Activated CD8-positive, alpha-beta memory T cell treated with anti-CD3 and anti-CD28 coated beads, Interleukin-2, amount 50 U/mL, for 4 hours (primary cell): ENCODE measurements at places on chromosomes 1 and 21.

DNA sequence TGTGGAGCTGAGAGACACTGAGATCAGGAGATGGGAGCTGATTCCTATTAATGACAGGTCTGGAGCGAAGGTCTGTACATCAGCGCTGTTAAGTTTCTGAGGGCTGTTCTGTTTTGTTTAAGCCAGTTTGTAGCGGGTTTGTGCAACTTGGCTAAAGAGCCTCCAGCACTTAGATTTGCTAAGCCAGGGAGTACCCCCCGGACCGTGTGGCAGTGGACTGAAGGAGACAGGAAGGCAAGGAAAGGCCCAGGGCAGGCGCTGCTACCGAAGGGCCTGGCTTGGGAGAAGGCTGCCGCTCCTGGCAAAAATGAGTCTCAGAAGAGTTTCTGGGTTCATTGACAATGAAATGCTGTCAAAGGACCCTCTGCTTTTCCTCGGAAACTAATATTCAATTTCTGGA is 139.3 kb upstream of the ZNF644 start:
- no peak for DNase-seq

DNA sequence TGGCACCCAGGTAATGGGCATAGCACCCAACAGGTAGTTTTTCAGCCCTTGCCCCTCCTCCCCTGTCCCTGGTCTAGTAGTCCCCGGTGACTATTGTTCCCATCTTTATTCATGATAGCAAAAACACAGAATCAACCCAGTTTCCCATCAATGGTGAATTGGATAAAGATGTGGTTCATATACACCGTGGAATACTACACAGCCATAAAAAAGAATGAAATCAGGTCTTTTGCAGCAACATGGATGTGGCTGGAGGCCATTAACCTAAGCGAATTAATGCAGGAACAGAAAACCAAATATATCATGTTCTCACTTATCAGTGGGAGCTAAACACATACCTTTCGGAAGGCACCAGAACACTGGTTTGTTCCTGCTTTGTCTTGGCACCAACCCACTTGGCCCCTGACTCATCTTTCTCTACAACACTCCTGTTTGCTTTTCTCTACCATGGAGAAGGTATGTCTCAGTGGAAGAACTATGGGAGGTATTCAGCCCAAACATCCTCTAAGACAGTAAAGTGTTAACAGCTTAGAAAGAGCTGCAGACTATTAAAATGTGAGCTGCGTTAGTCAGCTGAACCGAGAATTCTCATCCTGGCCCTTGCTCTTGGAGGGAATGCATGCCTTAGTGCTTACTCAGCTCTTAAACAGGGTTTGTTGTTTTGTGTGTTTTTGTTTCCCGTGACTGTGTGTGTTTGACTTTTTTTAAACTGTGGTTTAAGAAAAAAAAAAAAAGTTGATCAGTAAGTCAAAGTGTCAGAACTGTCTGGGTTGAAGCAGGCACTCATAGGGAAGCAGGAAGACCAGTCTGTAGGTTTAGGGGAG is 203.0 kb downstream of the TOMM20 start:
- no peak for DNase-seq

GRCh38 chr1:178086766-178087165 is 7.1 kb upstream of the RASAL2 start:
- no peak for DNase-seq

- no peak for DNase-seq
Observed at GRCh38 chr1:10283318-10283984, 73.1 kb downstream of the KIF1B start.

- DNase-seq: peak; percentile 30
Observed at GRCh38 chr1:115469703-115470476, 131.8 kb upstream of the NGF start.

DNA sequence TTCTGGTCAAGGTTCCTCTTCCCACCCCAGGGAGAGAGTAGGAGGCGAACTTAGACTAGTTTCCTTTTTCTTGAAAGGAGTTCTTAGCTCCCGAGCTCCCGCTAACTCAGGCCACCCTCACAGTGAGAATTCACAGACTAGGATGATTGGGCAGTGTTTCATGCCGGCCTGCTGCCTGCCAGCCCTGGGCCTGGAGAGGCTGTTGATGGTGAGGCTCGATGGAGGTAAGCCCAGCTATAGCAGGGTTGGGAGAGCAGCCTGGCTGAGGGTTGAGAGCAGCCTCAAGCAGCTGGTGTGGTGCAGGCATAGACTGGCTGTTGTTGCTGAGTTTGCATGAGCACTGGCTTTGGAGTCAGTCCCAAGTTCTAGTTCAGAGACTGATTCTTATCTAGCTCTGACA is 274.4 kb downstream of the MATN1 start:
- DNase-seq: no peak

GRCh38 chr1:198575798-198576641 is 35.5 kb upstream of the ATP6V1G3 start:
- DNase-seq: no peak

DNA sequence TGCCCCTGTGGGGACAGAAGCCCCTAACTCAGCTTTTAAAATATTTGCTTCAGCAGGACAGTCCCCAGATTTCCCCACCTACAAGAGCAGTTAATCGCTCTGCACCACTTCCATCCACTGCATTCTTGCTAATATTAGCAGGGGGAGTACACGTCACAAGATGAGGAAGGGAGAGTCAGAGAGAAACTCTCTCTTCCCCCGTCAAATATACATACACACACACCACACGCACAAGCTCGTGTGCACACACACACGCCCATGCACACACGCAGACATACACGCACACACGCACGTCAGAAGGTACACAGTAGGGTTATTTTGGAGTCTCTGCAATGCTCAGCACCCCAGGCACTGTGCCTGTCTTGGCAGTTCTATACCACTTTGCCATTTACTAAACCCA is 2.1 kb downstream of the CLCA1 start:
- DNase-seq: no peak

- DNase-seq: no peak
Observed at GRCh38 chr1:57727121-57727520, 303.3 kb upstream of the DAB1 start.

DNA sequence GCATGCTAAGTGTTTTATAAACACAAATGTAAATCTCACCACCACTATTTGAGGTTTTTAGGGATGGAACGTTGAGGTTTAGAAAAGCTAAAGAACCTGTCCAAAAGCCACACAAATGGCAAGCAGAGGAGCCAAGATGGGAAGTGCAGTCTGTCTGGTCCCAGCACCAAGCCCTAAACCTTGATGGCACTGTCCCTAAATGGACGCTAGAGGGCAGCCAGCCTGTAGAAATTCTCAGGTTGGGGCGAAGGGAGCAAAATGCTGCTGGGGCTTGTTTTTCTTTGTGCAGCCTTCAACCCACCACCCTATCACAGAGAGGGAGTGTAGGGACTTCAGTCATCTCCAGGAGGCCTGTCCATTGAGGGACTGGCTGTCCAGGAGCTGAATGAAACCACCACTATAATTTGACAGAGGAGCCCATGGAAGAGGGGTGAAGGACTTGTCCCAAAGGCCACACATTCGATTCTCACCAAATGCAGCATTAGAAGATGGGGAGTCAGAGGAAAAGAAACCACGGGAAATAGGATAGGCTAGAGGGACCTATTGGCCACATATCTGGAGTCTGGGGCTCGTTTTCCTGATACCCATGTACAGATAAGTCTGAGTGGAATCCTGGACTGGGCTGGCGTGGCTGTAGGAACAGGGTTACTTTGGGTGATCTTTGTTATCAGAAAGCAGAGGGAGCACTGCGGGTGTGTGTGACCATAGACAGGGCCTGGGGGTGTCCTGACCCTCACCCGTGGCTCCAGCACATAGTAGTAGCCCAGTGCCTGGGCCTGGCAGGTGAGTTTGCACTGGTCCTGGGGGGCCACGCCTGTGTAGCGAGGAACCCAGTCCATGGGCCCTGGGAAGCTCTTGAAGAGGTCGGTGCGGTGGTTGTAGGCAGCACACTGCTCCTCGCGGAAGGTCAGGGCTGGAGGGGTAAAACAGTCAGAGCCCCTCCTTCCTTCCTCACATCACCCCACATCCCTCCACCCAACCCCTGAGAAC is 6.1 kb downstream of the ADAMTS4 start:
- peak; percentile 61 for DNase-seq

GRCh38 chr1:214923278-214923915 is 159.1 kb upstream of the KCNK2 start:
- DNase-seq: no peak

GRCh38 chr21:45258466-45258865 is 29.2 kb downstream of the POFUT2 start:
- DNase-seq: no peak

DNA sequence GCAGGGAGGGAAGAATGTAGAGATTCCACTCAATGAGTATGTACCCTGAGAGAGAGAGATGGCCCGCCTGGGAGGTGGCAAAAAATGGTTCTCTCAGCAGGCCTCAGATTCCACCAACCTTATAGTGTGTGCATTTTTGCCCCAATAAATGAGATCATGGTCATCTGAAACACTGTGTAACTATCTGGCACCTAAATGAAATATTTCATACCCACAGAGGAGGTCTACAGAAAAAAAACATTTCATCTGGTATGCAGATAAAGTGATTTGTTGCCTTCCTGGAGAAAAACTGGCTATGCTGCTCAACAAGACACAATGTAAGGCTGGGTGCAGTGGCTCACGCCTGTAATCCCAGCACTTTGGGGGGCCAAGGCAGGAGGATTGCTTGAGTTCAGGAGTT is 4.9 kb downstream of the TMCO2 start:
- no peak for DNase-seq

GRCh38 chr21:39805983-39806382 is 61.0 kb downstream of the IGSF5 start:
- no peak for DNase-seq

DNA sequence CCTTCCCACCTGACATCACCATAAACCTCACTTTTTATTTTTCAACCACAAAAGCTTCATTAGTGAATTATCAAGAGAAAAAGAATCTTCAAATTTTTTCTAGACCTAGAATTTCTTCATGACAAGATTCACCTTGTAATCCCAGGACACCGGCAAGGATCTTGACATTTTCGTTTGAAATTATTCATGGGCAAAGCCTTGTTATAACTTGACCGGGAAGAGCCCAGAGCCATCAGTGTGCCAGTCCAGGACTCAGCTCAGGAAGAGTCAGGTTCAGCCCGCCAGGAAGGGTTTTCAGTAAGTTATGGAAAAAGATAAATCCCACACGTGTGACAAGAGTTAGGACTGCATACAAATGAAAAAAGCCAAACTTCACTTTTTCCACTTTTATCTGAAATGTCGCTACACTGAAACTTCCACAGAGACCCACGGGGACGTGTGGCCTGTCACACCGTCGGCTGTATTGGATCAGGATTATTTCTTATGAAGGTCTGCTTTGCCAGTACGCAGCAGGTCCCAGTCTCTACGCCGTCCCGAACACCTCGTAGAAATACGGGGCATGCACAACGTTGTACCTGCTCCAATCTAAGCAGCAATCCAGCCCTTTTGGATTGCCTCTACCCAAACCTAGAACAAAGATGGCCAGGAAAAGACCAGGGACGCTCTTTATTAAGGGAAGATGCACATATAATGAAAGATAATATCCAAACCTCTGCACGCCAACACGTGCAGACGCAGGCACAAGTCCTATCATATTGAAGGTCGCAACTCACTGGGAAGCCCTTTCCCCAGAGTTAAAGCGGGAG is 916 bp downstream of the F3 start:
- no peak for DNase-seq

GRCh38 chr21:31337996-31338907 is 5.8 kb downstream of the TIAM1 start:
- DNase-seq: no peak

DNA sequence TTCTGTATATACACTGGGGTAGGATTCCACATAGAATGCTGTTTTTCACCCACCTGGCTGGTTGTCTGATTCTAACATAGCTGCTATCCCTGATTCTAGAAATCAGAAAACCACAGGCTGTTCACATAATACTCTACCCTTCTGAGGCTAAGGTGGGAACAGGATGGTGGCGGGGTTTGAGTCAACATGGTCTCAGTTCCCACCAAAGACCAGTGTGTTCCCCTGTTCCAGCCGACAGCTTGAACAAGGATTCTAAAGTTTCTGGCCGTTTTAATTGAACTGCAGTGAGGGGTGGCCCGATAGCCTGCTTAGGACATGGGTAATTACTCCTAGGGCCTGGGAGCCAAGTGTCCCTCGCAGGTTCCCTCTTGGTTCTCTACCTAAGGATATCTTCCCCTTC is 38.4 kb downstream of the PEX14 start:
- no peak for DNase-seq

DNA sequence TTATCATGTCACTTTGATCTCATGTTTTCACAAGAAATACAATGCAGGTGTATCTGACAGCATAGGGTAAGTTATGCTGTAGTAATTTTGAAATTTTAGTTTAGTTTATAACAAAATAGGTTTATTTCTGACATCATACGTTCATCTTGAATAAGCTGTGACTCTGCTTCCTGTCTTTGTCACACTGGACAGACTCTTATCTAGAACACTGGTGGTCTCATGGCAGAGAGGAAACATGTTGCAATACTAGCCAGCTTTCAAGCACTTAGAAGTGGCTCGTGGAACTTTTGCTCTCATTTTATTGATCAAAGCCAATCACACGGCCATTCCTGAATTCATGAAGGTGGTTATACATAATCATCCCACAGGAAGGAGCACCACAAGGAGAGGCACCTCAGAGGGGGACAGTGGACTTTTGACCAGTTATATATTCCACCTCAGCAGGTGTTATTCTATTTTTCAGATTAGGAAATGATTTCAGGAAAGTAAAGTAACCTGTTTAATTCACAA is 46.5 kb downstream of the CYP2J2 start:
- no peak for DNase-seq

GRCh38 chr1:168053681-168054080 is 83.0 kb downstream of the GPR161 start:
- DNase-seq: no peak

- DNase-seq: no peak
Observed at GRCh38 chr21:17476006-17476405, 36.8 kb upstream of the CXADR start.

GRCh38 chr1:198352975-198353695 is 187.3 kb downstream of the ATP6V1G3 start:
- DNase-seq: no peak

DNA sequence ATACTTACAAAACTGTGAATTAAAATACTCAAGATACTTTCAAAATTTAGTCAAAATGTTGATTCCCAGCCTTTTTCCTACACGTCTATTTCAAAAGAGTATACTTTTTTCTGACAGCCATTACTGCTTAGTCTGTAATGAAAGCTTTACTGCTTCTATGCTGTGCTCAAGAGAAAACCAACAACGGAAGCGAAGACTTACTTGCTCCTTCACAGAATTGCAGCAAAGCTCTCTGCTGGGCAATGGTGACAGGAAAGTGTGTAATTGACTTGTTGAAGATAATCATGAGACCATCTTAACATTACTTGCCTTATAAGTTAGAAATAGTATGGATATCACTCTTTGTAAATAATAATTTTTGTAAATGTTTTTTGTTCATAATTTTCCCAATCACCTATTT is 1.7 kb upstream of the DYNLT5 start:
- DNase-seq: no peak

- no peak for DNase-seq
Observed at GRCh38 chr1:162018418-162018817, 5.3 kb downstream of the OLFML2B start.

GRCh38 chr1:12172042-12172851 is 5.5 kb downstream of the TNFRSF1B start:
- peak; percentile 46 for DNase-seq
